Stimulated activated CD4-positive, alpha-beta T cell treated with anti-CD3 and anti-CD28 coated beads, Interleukin-15, amount 100 ng/mL, for 1 hour (primary cell): ENCODE measurements at places on chromosomes 11 and 22.

DNA sequence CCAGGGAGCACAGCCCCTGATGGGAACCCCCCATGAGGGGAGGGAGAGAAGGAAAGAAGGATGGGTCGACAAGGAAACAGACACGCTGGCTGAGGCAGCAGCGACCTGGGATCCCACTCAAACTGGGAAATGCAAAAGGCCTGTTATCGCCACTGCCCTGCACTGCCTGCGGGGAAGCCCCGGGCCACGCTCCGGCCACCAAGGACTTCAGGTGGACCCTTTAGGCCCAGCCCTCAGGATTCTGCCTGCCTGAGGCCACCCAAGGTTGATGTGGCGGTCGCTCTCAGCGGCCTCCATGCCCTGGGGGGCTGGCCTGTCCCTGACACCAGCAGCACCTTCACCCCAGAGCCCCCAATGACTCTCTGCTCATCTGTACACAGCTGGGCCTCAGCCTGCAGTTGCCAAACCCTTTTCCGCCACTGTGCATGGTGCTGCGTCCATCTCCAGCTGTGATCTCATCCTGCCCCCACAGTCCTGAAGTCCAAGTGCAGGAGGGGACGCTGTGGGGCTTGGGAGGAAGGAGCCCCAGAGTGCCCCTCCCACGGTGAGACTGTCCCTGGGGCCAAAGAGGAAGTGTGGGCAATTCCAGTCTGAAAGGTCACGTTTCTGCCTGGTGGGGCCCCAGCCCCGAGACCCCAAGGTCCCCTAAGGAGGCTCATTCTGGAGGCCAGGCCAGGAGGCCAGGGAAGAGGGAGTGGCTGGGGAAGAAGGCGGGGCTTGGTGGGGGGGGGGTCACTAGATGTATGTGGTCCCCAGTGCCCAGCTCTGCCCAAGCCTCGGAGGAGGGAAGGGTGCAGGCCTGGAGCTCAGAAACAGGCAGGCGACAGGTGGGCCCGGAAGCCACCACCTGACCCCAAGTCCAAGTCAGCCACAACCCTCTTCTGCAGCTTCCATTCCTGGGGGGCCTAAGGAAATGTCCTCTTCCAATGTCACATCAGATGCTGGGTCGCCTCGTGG, 31.6 kb downstream of the OSBPL5 start:
- no peak for DNase-seq

GRCh38 chr22:16776080-16776479, 49.1 kb downstream of the XKR3 start:
- no peak for DNase-seq

DNA sequence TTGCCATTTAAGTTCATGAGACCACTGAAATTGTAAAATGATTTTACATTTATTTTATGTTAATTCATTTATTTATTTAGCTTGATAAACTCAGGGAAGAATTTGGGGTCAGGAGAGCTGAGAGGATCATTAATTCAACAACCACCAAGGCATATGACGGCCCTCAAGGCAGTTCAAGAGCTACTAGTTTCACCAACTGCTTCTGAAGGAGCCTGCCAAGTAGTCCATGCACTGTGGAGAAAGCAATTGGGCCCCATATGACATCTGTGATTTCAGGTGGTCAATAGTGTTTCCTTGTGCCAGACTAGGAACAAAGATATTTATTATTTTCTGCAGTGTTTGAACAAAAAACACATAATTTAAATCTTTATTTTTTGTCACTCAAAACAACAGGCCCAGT, 236.4 kb downstream of the CASP12 start:
- DNase-seq: no peak

GRCh38 chr11:34468209-34468841, 29.6 kb downstream of the CAT start:
- peak; percentile 3 for DNase-seq
